ENCODE measurements at places on chromosomes 12 and 14.

GRCh38 chr12:87082756-87083155, 826.6 kb upstream of the MGAT4C start:
- DNase-seq, result no peak

GRCh38 chr12:117439531-117440001, 78.1 kb upstream of the NOS1 start:
- no peak for DNase-seq

DNA sequence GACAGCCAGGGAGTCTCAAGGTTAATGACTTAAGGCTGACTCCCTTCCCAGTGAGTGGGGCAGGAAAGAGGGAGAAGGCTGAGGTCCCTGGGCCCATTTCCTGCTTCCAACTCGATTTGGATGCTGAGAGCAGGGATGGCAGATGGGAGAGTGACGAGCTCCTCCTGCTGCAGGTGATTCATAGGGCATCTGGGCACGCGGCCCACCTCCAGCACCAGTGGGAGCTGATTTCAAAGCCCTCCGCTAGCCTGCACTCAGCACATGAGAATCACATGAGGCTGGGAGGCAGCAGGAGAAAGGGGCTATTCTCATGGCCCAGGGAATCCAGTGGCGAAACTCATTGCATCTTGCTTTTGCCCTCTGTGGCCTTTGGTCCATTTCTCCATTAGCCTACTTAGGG, 90.8 kb downstream of the SSPN start:
- no peak for DNase-seq

- DNase-seq, result no peak
These were observed 207.0 kb downstream of the CALM1 start for GRCh38 chr14:90603841-90604240.

DNA sequence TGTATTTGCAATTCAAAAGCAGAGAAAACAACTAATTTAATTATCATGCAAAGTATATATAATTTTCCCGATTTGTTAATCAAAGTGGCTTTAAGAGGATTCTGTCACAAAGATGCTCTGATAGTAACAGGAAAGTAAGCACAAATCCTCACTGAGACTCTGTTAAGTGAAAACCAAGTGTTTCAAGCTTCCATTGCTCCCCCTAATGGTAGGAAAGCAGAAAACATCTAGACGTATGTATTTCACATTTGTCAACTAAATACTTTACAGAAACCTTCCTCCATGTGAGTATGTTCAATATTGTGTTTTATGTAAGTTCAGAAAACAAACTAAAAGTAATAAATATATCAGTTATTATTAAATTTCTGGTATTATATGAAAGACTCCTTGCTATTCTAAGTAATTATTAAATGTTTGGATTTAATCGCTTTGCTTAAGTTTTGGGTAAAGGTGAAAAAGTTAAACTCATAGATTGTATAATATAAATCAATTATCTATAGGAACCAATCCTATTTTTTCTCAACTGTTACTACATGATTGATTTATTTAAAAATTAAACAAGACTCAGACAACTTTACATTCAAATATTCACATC, 1.5 kb upstream of the NTS start:
- no peak for DNase-seq

- no peak for DNase-seq
These were observed 12.1 kb upstream of the LUM start for GRCh38 chr12:91123236-91123916.

DNA sequence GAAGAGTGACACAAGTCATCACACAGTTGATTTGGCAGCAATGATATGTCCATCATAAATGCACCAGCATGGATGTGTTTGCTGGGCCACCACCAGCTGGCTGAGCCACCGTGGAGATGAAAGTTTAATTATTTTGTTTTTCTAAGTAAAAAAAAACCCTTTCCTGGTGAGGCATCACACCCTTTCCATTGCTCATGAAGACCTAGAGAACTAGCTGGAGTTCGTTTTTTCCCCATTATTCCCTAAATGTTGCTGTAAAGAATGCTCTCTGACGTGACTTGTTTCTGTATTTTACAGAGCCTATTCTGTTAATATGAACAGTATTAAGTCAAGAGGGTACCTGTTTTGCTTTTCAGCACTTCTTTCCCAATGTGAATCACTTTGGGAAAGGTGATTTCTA, 257.9 kb downstream of the MSRB3 start:
- no peak for DNase-seq

GRCh38 chr12:1935242-1935641, 16.8 kb upstream of the CACNA2D4 start:
- DNase-seq, result no peak

DNA sequence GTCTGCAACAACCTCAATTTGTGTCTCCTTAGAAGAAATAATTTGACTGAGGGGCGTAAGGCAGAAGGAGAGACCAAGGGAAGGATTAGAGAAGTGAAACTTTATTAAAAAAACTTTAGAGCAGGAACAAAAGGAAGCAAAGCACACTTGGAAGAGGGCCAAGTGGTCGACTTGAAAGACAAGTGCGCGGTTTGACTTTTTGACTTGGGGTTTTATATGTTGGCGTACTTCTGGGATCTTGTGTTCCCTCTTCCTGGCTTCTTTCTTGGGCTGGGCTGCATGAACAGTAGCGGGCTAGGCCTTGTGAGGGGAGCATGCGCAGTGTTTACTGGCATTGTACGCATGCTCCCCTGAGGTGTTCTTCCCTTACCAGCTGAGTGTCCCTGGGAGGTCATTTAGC, 369.3 kb upstream of the DCN start:
- DNase-seq, result no peak

DNA sequence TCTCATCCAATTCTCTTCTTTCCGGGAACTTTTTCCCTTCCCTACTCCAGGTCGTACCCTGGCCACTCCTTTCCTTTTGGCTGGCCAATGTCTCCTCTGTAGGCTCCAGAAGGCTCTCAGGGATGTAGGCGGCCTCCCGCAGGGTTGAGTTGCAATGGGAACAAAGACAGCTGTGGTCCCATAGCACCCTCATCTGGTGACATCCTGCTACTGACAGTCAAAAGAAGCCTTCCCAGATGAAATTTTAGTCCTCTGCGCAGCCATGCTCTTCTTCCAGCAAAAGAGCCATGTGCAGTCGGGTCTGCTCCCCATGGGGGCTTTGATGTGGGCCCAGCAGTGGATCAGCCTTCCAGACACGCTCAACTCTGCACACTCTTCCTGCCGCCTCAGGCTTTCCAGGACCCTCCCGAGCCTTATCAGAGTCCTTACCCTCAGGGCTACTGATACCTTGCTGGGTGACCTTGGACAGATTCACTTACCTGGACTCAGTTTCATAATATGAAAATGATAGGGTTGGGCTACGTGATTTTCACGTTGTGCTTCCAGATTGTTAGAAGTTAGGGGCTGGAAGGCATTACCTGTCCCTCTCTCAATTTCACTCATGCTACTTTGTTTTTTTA, 5.5 kb upstream of the CELA1 start:
- no peak for DNase-seq

GRCh38 chr12:109296431-109296830, 12.7 kb downstream of the FOXN4 start:
- DNase-seq, result no peak

DNA sequence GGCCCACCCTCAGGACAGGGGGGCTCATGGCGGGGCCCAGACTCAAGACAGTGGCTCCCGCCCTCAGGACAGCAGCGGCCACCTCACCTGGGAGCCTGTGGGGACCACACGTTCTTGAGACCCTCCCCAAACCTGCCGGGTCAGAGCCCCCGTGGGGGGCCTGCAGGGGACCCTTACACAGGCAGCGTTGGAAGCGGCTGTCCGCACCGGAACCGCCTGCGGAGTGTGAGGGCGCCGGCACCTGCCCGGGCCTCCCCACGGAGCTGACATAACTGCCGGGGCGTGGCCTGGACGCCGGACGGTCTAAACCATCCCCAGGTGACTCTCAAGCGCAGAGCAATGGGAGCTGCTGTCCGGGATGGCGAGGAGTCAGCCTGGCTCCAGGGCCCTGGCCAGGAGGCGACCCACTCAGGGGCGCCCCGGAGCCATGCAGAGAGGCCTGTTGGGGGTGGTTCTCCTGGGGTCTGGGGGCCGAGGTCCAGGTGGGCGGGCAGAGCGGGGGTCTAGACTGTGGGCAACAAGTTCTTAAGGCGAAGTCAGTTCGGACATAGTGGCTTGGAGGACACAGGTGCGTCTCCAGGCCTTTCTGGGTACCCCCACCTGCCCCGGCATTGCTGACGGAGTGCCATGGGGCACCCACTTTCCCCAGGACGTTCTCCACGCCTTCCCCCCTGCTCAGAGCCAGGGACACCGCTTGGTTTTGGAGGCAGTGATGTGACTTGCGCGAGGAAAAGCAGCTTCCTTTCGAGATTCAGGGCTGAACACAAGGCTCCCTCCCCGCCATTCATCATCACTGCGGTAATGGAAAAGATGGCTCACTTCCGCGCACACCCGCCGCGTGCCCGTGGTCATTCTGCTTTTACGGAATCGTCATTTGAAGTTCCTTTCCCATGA, 23.2 kb downstream of the GALNT9 start:
- DNase-seq, result no peak

DNA sequence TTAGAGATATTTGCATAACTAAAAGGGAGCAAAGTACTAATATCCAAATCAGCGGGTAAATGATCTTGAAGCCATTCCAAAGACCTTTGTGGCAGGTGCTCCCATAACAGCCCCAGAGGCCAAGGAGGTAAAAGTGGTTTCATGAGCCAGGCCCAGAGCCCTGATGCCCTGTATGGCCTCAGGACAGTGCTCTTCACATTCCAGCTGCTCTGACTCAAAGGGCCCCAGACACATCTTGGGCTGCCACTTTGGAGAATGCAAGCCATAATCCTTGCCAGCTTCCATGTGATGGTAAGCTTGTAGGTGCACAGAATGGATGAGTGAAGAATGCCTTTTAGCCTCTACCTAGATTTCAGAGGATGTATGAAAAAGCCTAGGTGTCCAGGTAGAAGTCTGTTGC, 933.4 kb downstream of the SLC16A7 start:
- no peak for DNase-seq

DNA sequence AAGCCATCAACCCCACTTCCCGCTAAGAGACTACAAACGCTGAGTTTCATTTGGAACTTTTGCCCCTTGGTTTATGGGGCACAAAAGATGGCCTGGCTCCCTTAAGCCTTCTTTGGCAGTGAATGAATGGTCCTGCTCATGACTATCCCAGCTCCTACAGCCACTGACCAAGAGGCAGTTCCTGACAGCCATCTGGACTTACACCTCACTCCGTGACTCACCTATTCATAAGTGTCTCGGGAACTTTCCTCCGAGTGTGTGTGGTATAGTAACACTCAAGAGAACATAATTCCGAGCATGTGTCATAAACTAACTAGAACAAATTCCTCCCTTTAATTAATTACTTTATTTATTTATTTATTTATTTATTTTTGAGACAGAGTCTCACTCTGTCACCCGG, 51.9 kb upstream of the NUDT4 start:
- no peak for DNase-seq

- DNase-seq, result no peak
These were observed 119.1 kb downstream of the PLXNC1 start for GRCh38 chr12:94267537-94267872.

- no peak for DNase-seq
These were observed 27.2 kb downstream of the CPM start for GRCh38 chr12:68905733-68906132.

DNA sequence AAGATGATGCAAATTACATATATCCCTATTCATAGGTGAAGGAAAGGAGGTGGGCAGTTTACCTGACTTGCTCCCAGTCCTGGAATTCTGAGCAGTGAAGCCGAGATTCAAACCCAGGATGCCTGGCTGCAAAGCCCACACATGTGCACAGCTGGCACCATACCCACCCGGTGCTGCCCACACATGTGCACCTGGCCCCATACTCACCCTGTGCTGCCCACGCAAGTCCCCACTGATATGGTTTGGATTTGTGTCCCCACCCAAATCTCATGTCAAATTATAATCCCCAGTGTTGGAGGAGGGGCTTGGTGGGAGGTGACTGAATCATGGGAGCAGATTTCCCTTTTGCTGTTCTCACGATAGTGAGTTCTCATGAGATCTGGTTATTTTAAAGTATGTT, 179.2 kb upstream of the C14orf180 start:
- no peak for DNase-seq

- no peak for DNase-seq
These were observed 9.8 kb upstream of the DYRK4 start for GRCh38 chr12:4552191-4552590.

- DNase-seq, result no peak
These were observed 745 bp downstream of the TRHDE start for GRCh38 chr12:72272731-72273498.

- no peak for DNase-seq
These were observed 143.6 kb downstream of the PAWR start for GRCh38 chr12:79547044-79547734.

DNA sequence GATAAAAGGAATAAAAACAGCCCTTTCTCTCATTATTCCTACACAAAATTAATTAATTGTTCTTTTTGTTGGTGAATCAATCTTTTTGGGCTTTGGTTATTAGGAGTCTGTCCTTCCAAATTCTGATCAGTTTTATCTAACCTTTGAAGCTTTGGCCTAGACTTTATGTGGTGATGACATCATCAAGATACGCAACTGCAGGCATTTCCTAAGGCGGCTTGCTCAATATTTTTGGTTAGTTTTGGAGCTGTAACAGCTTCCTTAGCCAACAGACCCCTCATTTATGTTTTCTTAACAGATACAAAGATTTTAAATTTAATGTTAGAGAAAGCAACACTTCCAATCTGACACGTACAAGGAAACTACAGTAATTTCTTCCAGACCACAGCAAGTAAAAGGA, 87.8 kb upstream of the PDE3A start:
- DNase-seq, result no peak

DNA sequence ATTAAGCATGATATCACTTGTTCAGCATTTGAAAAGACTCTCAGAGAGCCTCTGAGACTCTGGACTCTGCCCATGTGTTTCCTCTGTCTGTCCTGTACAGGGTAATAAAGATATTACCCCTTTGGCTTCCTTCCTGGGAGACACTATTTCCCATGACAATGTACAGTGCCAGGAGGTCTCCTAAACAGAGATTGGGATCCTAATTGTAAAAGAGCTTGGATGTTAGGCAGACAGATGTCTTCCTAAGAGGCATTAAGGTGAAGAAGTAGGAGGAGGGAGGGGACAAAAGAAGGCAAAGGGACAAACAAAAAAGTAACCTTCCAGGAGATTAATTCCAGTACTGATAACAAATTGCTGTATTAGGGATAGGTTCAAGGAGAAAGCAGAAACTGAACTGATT, 45.5 kb upstream of the NAV3 start:
- DNase-seq, result no peak

GRCh38 chr14:61160798-61161197, 120.3 kb downstream of the TMEM30B start:
- no peak for DNase-seq

DNA sequence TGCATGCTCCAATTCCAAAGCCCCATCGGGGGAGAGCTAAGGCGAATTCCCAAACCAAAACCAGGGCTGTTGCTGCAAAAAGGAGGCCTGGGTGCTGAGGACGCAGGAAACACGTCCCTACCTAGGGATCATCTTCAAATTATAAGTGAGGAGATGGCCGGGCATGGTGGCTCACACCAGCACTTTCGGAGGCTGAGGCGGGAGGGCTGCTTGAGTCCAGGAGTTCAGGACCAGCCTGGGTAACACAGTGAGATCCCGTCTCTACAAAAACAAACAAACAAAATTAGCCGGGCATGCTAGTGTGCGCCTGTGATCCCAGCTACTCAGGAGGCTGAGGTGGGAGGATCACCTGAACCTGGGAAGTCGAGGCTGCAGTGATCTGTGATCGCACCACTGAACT, 143.2 kb downstream of the CALM1 start:
- DNase-seq, result no peak

Measured in stimulated activated CD4-positive, alpha-beta T cell treated with anti-CD3 and anti-CD28 coated beads, Interleukin-1b, Interleukin-23, amount 100 ng/mL, for 24 hours (primary cell).